ENCODE measurements at places on chromosomes 16 and 17.

DNA sequence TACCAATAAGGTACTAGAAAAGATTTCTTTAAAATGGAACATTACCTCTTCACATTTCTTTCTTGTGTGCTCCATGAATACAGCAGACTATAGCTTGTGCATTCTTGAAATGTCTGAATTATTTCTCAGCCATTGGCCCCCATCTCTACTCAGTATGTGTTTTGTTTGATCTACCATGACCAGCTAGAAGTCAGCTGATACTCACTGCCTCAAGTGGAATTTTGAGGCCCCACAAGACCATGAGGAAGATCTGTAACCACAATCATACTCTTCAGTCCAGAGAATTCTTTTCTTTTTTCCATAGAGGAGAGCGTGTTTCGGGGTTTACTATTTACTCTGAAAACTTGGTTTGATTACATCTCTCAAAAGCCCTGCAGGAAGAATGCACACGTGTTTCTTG, 319.1 kb downstream of the TOX3 start:
- DNase-seq, result no peak

- no peak for DNase-seq
Measured at GRCh38 chr16:22684574-22685458, 129.1 kb upstream of the HS3ST2 start.

DNA sequence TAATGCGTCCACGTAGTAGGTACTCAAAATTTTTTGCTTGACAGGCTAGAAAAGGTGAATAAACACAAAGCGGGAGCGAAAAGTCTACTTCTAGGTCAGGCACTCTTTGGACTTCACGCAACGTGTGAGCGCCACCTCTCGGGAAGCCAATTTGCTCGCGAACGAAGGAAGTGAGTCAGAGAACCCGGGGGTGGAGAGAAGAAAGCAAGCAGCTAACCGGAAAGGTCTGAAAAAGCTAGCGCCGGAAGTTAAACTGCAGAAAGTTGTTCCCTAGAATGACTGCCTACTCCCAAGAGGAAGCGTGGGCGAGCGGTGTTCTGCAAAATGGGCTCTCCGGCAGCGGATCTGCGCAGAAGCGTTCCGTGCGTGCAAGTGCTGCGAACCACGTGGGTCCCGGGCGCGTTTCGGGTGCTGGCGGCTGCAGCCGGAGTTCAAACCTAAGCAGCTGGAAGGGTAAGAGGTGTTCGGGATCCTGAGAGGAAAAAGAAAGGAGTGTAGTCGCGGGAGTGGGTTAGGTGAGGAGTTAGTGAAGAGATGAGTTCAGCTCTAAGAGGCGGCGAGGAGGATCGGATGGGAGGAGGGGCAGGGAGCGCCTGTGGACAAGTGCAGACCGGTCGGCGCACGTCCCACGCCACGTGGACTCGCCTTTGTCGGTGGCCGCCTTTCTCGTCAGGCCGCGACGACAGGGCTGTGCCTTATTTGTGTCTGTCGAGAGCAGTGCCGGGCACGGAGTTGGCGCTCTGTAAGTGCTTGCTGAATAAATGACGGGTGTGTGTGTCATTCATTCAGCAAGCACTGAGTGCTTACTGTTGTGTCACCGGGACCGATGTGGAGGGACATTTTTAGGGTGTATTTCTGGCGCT, at the start of gene NME1:
TSS of gene NME1 (plus strand) at position 350 of the 863 bp plus-strand sequence. CDS start 2,096 bp downstream, outside the sequence.
- peak; percentile 89 for DNase-seq

DNA sequence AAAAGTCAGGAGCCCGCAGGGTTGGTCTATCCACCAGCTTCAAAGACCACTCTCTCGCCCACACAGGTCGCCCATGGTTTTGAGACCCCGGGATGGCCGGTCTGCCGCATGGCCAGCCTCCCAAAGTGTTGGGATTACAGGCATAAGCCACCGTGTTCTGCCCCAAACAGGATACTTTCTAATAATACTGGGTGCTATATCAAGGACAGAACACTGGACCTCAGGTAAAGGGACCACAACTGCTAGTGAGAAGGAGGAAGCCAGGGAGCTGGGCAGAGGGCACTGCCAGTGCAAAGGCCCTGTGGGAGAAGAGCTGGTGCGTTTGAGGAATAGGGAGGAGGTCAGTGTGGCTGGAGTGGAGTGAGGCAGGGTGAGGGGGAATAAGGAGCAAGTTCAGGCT, 34.1 kb downstream of the IL21R start:
- no peak for DNase-seq

- DNase-seq, result no peak
Measured at GRCh38 chr16:12527071-12527470, 276.6 kb downstream of the CPPED1 start.

GRCh38 chr17:17186051-17186450, 20.1 kb downstream of the PLD6 start:
- DNase-seq, result no peak

Measured in stimulated activated CD8-positive, alpha-beta memory T cell treated with anti-CD3 and anti-CD28 coated beads, Interleukin-4, amount 100 ng/mL, for 4 hours (primary cell).